ENCODE measurements at places on chromosomes 5 and 9. TPM values are rescaled to one million over a fixed set of nuclear protein-coding genes. Genes with fewer than 3 reads are reported as not detected.

DNA sequence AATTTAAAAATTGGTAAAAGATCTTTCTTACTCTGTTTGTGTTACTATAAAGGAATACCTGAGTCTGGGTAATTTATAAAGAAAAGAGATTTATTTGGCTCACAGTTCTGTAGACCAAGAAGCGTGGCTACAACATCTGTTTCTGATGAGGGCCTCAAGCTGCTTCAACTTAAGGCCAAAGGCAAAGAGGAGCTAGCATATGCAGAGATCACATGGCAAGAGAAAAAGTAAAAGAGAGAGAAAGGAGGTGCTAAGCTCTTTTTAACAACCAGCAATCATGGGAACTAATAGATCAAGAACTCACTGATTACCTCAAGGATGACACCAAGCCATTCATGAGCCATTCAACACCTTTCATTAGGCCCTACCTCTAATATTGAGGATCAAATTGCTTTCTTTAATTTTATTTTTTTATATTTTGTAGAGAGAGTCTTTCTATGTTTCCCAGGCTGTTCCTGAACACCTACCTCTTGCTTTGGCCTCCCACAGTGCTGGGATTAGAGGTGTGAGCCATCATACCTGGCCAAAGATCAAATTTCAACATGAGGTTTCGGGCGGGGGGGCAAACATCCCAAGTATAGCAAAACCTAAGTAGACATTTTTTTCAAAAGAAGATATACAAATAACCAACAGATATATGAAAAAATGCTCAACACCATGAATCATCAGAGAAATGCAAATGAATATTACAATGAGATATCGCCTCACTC lies 16.0 kb upstream of the SHC3 start:
- no peak for DNase-seq

The SVEP1 gene
- total RNA-seq, result 0.05 TPM

- no peak for DNase-seq
These were observed 5.5 kb downstream of the ANGPTL2 start for GRCh38 chr9:127116957-127117356.

- no peak for DNase-seq
These were observed 228.6 kb downstream of the NR3C1 start for GRCh38 chr5:143174714-143175398.

DNA sequence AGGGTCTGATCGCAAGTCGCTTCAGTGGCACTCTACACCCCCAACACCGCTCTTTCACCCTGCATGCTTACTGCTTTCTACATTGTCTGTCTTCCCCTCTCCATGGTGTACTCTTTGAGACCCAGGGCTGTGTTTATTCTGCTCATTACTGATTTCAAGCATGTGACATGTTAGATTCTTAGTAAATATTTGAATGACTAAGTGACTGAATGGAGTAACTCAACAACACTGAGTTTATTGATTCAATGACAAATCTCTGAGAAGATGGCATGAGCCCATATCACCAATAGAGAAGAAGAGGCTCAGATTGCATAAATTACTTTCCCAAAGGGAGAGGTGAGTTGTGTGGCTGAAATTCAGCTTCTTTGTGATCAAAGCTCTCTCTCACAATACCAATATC lies 89.7 kb upstream of the OSMR start:
- no peak for DNase-seq

DNA sequence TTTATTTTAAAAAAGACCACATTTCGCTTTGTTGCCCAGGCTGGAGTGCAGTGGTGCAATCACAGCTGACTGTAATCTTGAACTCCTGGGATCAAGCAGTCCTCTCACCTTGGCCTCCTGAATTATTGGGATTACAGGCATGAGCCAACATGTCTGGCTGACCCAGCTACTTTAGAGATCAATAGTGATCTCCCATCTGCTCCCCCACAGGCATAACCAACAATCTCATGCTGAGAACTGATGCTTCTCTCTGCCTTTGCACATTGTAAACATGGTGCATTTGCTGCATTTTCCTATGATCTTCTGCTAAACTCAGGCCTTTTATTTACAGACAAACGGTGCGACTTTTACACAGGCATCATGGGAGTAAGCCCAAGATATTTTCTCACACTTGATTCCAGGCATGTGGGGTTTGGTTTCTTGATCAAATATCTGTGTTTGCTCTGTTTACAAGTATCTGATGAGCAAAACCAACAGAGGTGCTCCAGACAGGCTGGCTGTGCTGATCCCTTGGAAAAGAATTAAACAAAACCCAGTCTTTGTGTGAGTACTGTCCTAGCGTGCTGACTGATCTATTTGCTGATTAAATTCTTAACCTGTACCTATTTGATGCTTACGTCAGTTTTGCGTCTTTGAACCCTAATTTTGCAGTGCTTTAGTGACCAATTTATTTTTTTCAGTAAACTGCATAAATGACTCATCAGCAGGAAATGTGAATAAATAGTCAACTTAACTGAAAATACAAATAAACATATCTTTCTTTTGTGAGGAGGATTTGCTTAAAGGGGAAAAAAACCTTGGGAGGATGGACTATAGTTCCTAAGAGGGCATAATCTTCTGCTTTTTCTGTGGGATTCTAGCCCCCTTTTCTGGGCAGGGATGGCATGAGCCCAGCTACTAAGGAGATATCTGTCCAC lies 191.7 kb upstream of the NR3C1 start:
- DNase-seq, result no peak

- no peak for DNase-seq
These were observed 85.9 kb upstream of the LIFR start for GRCh38 chr5:38642189-38642911.

GRCh38 chr5:55603922-55604321 lies 69.2 kb upstream of the PLPP1 start:
- no peak for DNase-seq

The WWC1 gene
- total RNA-seq, result 8.5 TPM

- no peak for DNase-seq
These were observed 20.6 kb upstream of the CRB2 start for GRCh38 chr9:123335193-123335985.

DNA sequence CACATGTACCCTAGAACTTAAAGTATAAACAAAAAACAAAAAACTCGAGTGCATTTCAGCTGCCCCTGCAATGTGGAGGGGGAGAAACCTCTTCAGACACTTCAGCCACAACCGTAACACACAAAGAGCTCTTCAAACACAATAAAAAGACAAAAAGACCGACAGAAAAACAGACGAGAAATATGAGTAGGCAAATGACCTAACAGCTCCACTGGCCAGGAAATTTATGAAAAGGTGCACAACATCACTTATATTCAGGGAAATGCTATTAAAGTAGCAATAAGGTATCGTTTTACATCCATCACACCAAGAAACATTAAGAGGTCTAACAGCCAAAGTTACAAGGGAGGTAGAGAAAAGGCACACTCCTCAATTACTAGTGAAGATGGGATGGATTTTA lies 6.2 kb downstream of the ZBED3 start:
- DNase-seq, result no peak

The POLR3G gene
- 15.1 TPM for total RNA-seq

The CCDC171 gene
- 0.58 TPM for total RNA-seq

DNA sequence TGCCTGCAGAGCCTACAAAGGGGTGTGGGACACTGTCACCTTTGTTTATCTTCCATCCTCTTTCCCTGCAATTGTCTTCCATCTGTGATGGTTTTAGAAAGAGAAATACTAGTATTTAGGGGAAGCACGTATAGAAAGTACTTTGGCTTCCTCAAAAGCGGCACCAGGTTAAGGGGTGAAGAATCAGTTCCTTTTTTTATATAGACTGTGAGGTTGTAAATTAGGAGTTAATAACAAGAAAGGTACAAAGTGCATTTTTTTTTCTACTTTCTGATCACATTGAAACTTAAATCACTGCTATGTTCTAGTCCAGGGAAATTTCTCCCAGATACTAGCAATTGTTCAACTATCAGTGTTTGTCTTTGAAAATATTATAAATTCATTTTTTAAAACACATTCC lies 219.3 kb downstream of the CEMIP2 start:
- no peak for DNase-seq

- DNase-seq, result no peak
These were observed 55.4 kb downstream of the PTPN3 start for GRCh38 chr9:109442716-109443115.

GRCh38 chr5:170254056-170254455 lies 21.3 kb downstream of the C5orf58 start:
- no peak for DNase-seq

Data from glomerular endothelial cell (primary cell).